ENCODE measurements at places on chromosomes 7 and 10.

DNA sequence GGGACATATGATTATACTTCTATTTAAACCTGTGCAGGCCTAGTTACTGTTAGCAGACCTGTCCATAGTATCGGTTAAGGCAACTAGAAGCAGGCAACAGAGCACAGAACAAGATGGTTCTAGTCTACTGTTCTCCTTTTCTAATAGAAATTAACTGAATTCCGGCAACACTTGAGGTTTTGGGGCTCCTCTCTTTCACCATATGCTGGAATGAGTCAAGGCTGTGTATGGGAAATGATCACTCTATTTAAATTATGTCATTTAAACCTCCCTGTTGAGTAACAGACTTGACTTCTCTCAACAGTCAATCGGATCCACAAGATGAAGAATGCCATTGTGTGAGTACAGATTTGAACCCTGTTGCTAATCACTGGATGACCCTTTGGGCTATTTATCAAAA, 6.2 kb upstream of the OTUD1 start:
- DNase-seq = no peak

DNA sequence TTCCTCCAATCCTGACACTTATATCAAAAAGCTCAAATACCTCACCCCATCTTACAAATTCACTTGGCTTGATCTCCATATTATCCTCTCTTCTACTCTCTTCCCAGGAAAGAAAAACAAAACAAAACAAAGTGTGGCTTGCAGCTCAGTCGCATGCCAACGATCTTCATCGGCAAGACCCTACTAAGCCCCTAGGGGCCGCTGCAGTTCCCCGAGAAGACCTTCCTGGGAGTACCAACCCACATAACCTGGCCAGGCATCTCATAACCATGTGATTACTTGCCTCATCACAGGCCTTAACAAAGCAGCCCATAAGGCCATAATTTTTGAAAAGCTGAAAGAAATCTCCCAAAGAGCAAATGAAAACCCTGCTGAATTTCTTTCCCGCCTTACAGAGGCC, 103.7 kb downstream of the ZNF92 start:
- no peak for DNase-seq

- no peak for DNase-seq
Measured at GRCh38 chr7:79236352-79237028, 217.0 kb downstream of the MAGI2 start.

DNA sequence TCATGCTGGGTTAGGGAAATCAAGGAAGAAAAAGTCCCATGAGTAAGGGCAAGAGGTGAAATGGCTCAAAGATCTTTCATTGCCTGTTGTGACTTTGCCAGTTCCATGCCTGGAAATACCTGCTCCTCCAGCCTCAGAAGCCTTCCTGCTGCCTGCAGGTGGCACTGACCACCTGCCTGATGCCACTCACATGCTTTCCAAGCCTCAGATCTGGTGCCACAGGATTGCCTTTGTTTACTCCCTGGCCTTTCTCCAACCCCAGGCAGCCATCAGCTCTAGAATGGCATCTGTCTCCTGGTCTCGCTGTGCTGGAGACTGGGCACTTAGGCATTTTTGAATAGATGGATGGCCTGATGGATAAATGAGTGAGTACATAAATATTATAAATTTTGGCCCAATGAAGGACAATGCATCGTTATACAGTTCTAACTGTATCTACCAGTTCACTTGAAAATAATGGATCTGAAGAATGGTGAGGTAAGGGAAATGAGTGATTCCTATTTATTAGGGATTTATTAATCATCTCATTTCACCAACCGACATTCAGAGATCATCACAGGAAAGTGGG, 657.2 kb downstream of the INHBA start:
- DNase-seq = peak; percentile 86

DNA sequence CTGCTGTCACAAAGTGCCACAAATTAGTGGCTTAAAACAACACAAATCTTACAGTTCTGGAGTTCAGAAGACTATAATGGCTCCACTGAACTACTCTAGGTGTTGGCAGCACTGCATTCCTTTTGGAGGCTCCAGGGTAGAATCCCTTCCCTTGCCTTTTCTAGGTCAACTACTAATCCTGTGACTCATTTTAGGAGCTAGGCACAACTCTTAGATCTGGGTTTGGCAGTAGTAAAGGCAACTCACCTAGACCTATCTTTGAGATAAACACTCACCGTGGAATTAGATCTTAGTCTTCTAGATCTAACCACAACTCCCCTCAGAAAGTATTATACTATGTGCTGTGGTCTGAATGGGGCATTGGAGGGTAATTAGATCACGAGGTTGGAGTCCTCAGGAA, 60.4 kb downstream of the ANKIB1 start:
- no peak for DNase-seq

- peak; percentile 46 for DNase-seq
Measured at GRCh38 chr7:56046721-56047445, 4.4 kb downstream of the PSPH start.

DNA sequence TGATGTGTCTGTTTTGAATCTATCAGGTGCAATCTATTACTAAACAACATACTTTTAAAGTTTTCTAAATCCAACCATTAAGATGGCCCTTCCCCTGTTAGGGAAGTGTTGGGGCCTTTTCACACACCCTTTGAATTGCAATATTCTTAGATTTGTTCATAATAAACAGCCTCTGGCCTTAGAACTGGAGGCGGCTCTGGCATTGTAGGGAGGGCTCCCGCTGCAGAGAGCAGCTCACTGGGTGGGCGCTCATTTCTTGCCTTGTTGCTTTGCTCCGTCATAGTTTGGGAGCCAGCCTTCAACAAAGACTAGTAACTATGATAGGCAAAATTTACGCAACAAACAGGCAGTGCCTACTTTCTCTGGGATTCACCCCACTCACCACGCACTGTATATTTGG, 4.2 kb upstream of the HOXA10 start:
- no peak for DNase-seq

- DNase-seq = no peak
Measured at GRCh38 chr10:43204042-43204942, 62.6 kb downstream of the RASGEF1A start.

DNA sequence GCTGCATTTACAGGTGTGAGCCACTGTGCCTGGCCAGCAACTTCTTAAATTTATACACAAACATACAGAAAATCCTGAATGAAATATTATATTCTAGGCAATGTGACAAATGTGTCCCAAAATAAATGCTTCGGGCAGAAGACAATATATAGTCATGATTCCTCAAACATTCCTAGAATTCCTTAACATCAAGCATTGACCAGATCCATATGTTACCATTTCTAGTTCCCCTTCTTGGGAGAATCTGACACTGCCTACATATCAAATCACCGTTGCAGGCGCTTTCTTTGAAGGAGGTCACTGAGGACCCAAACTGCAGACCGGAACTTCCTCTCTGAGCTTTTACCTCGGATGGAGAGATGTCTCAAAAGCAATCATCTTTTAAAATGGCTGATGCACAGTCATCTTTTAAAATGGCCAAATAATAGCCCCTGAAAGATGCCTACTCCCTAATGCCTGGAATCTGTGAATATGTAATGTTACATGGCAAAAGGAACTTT, 323.5 kb downstream of the PHF14 start:
- no peak for DNase-seq

DNA sequence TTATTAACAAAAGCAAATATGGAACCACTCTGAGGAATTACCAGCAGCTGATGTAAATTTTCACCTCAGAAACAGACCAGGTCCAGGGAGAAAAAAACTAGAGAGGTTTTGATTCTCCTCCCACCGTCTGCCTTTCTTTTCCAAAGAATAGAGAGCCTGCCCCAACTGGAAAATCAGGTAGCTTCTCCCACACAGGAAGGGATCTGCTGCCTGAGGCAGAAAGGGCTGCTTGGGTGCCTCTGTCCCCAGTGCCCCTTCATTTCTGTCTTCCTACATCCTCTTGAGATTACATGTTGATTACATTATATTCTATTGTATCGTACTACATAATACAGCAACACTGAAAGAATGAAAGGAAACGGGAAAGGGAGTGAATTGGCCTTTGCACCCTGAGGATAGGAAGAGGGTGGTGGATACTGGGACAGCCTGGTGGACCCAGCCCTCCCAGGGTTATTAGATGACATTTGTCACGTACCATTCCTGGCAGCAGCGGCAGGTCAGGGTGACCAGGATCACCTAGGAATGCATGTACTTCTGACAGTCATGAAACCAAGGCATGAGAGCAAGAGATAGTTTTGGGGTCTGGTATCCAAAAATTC, 8.9 kb downstream of the ST8SIA6 start:
- no peak for DNase-seq

- no peak for DNase-seq
Measured at GRCh38 chr7:34842782-34843181, 184.8 kb downstream of the NPSR1 start.

DNA sequence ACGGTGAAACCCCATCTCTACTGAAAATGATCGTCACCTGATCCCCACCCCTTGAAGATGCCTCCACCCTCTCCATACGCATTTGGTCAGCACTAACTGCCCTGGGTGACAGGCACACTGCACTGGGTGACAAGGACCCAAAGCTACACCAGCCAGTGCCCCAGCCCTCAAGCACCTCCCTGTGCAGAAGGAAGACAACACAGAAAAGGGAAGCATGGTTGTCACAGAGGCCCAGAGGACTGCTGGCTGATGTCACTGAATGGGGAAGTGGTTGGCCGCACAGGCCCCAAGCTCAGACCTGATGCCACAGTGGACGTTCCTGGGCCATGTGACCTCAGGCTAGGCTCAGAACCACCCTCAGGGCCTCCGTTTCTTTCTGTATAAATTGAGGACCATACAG, 4.2 kb upstream of the PILRA start:
- DNase-seq = no peak

DNA sequence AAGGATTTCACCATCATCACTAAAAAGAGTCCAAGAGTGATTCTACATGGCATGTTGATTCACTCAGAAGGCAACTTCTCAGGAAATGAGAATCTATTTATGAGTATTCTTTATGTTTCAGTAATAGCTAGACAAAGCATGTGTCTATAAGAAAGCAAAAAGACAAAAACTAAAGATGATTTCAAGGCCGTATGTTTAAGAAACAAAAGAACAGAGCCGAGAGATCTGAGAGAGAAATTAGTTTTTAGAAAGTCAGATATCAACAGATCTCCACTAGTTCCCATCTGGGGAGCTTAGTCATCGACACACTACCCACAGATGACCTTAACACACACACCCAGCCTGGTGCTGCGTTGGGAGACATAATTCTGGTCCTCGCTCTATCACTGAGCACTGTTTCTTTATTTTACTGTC, 21.0 kb downstream of the PIP4K2A start:
- DNase-seq = no peak

DNA sequence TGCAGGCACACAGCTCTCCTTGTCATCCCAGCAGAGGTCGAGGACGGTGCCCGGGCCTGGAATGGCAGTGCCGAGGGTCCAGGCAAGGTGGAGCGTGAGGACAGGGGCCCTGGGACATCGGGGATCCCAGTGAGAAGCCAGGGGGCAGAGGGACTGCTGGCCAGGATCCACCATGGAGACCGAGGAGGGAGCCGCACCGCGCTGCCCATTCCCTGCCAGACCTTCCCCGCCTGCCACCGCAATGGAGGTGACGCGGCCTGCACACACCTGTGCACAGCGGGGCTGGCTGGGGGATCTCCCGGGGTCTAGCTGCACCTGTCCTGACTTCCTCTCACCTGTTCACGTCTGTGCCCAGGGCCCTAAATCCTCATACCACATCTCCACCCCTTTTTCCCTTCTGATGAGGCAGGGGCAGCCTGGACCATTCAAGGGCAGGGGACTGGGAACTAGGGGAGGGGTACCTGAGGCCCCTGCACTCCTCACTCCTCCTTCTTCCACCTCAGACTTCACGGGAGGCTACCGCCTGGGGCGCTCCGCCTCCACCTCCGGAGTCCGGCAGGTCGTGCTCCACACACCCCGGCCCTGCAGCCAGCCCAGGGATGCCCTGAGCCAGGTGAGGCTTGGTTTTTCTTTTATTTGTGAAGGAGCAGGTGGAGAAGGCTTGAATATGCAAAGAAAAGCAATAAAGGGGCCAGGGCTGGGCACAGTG, 6.9 kb downstream of the NYAP1 start:
- no peak for DNase-seq

DNA sequence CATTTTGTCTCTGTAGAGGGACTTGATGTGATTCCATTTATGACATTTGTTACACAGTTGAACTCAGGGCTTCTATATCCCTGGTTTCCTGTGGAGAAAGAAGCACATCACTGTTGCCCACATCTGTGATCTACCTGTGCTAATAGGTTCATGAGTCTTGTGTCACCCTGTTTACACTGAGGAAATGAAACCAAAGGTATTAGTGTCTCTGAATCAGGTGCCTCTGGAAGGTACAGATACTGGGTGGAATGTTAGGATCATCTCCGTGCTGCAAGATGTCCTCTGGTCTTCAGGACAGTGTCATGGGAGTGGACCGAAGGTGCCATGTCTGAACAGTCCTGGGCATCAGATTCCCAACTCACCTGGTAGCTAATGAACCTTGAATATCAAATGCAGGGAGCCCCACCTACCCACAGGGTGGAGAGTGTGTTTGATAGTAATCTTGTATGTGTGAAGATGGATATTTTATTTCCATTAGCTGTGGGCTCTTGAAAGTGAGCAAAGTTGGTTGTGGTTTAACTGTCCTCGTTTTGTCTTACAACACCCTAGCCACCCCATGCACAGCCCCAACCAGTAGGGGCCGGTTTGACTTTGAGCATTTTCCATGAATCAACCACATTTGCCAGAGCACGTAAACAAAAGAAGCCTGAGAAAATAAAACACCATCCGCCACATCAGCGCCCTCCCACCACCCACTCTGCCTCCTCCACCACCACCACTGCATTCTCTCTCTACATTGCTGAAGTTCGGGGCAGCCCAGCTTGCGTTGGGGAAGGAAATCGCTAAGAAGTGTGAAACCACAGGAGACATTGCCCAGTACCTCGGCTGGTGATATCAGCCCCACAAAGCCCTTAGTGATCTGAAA, 40.7 kb downstream of the TARP start:
- DNase-seq = no peak

DNA sequence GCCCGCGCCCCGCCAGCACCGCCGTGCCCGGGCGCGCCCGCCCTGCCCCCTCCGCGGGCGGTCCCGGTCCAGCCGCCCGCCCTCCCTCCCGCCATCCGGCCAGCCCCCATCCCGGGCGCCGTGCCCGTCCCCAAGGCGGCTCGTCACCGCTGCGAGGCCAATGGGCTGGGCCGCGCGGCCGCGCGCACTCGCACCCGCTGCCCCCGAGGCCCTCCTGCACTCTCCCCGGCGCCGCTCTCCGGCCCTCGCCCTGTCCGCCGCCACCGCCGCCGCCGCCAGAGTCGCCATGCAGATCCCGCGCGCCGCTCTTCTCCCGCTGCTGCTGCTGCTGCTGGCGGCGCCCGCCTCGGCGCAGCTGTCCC, at the start of gene HTRA1:
TSS of gene HTRA1 (plus strand) at position 187 of the 362 bp plus-strand sequence. CDS start at position 287, 100 bp downstream.
- peak; percentile 35 for DNase-seq

DNA sequence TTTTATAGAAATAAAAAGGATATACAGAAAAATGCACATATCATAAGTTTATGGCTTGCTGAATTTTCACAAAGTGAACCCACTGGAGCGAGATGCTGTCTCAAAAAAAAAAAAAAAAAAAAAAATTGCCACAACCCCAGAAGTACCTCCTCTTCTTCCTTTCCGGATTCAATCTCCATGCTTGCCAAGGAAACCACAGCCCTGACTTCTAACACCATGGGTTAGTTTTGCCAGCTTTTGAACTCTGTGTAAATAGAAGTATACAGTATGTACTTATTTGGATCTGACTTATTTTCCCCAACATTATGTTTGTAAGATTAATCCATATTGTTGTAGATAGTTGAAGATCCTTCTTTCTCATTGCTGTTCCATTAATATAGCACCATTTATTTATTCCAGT, 40.0 kb downstream of the FANK1 start:
- no peak for DNase-seq

- DNase-seq = no peak
Measured at GRCh38 chr10:72011016-72011415, 46.8 kb downstream of the CHST3 start.
